ENCODE measurements at places on chromosomes 6 and 20. TPM values are rescaled to one million over a fixed set of nuclear protein-coding genes. Genes with fewer than 3 reads are reported as not detected.

DNA sequence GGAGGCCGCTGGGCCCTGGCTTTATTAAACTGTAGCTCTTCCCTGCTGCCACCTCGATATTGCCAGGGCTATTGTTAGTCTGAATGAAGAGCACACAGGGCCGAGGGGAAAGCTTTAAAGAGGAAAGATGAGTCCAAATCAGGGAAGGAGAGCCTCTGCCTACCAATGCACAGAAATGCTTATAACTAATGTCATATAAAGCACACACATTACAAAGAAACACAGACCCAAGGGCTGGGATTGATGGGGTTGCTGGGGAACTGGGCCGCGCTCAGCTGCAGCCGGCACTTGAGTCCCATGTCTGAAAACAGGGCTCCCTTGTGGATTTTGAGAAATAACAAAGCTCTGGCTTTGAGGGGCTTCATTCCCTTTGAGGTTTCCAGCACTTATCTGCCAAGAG is 232.6 kb downstream of the CD83 start:
- H3K27ac ChIP-seq = no peak overlapping the region
- H3K36me3 ChIP-seq = no peaks in the 10 kb centered on the region
- no peak overlapping the region for H3K4me3 ChIP-seq
- H3K27me3 ChIP-seq = no peaks in the 10 kb centered on the region

- no peak overlapping the region for H3K4me3 ChIP-seq
- no peak for DNase-seq
- no peaks in the 10 kb centered on the region for H3K27me3 ChIP-seq
- H3K4me1 ChIP-seq = no peaks in the 10 kb centered on the region
Observed at GRCh38 chr6:125486881-125487280, 185.1 kb upstream of the HDDC2 start.

DNA sequence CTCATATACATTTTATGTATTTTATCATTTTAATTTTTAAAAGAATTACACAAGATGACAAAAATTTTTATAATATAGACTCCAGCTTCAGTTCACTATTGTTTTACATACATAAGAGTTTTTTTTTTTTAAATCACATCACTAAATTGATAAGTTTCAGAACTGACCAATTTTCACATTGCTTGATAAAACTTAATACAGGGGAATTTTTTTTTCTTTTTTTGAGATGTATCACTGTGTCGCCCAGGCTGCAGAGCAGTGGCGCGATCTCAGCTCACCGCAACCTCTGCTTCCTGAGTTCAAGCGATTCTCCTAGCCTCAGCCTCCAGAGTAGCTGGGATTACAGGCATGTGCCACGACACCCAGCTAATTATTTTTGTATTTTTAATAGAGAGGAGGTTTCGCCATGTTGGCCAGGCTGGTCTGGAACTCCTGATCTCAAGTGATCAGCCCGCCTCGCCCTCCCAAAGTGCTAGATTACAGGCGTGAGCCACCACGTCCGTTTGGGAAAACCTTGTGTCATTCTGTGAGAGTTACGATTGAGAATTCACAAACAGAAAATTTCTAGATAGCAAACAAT is 36.6 kb upstream of the BTN3A2 start:
- no peak overlapping the region for H3K27ac ChIP-seq
- H3K4me1 ChIP-seq = no peaks in the 10 kb centered on the region
- H3K36me3 ChIP-seq = no peaks in the 10 kb centered on the region
- no peak overlapping the region for H3K4me3 ChIP-seq
- DNase-seq = no peak

Gene GRM1
- not detected for total RNA-seq
